ENCODE measurements at places on chromosomes 16 and 17.
A peak's percentile ranks its signal among the peaks of the same experiment; 100 is the strongest.

- no peak for DNase-seq
Measured at GRCh38 chr16:46651305-46651704, 30.1 kb upstream of the SHCBP1 start.

GRCh38 chr17:72772331-72772821, 320.1 kb downstream of the SLC39A11 start:
- no peak for DNase-seq

- no peak for DNase-seq
Measured at GRCh38 chr17:45868276-45868675, 23.6 kb downstream of the SPPL2C start.

- DNase-seq, result peak; percentile 18
Measured at GRCh38 chr17:17206913-17207335, 791 bp upstream of the PLD6 start.

DNA sequence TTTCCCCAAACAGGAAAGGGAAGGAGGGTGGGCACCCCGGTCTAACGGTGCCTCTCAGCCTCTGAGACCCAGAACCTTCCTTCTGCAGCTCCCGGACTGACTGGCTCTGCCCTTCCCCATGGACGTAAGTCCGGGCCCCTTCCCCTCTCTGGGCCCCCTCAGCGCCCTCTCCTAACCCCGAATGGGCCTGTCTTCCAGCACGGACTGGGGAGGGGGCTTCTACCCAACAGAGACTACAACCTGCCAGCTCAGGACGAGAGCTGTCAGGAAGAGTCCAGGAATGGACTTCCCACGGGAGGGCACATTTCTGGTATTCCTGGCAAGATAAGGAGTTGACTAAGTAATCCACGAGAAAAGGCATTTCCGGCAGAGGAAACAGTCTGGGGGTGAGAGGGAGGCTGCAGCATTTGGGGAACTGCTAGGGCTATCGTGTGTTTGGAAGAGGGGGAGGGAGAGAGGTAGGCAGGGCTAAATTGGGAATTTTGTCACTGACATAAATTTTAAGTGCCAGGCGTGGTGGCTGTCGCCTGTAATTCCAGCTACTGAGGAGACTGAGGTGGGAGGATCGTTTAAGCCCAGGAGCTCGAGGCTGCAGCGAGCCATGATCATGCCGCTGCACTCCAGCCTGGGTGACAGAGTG, 12.1 kb upstream of the ALDOA start:
- DNase-seq, result no peak

- peak; percentile 43 for DNase-seq
Measured at GRCh38 chr16:22321340-22322001, 24.3 kb downstream of the POLR3E start.

DNA sequence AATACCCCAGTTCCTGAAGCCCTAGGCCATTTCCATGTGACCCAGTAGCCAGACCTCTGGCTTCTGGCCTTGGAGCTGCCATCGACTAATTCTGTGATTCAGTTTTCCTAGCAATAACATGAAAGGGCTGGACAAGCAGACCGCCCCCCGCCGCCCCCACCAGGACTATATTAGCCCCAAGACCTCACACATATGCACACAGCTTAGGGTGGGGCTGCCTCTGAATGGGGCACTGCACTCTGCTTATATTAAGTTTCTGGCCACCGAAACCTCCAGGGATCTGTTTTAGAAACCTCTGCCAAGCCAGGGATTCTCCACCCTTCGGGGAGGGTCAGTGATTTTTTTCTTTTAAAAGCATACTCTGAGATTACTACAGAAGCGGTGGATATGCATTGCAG, 2.3 kb downstream of the RAB11FIP4 start:
- no peak for DNase-seq

DNA sequence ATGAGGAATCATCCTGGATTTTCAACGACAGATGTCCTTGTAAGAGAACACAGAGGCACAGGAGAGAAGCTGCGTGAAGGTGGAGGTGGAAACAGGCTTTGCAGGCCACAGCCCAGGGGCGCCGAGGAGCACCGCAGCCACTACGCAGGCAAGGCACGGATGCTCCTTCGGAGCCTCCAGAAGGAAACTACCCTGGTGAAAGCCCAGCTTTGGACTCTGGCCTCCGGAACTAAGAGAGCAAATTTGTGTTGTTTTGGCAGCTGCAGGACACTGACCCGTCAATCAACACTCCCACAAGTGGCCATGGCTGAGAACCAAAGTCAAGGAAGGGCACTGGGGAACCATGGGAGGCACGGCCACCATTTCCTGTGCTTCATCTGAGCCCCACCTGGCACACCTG, 3.4 kb downstream of the ARL16 start:
- DNase-seq, result no peak

GRCh38 chr17:76881408-76881807, 13.2 kb downstream of the MGAT5B start:
- no peak for DNase-seq

DNA sequence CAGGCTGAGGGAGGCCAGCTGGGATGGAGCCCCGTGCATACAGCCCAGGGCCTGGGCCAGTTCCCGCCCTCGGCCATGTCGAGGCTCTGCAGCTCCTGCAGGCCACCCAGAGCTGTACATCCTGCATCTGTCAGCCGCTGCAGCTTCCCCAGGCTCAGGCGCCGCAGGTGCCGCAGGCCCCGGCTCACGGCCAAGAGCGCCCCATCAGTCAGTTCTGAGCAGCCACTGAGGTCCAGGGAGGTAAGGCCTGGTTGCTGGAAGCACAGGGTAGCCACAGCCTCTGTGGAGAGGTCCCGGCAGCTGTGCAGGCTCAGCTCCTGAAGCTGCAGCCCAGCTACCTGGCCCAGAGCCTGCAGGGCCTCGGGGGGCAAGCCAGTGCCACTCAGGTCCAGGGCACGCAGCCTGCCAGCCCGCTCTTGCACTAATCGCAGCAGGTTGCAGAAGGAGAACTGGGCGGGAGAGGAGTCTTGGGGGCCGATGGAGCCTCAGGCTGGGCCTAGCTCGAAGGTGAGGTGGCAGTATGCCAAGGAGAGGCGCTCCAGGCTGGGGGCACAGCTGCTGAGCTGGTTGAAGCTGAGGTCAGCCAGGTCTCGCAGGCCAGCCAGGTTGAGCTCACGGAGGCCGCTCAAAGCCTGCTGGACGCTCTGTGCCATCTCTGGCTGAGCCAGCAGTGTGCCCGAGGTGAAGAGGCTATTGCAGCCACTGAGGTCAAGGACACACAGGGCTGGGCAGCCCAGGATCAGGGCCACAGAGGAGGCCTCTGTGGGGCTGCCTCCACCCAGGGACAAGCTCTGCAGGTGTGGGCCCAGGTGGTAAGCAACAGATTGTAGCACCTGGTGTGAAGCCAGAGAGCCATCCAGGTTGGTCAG, 11.4 kb downstream of the ELMO3 start:
- DNase-seq, result no peak

DNA sequence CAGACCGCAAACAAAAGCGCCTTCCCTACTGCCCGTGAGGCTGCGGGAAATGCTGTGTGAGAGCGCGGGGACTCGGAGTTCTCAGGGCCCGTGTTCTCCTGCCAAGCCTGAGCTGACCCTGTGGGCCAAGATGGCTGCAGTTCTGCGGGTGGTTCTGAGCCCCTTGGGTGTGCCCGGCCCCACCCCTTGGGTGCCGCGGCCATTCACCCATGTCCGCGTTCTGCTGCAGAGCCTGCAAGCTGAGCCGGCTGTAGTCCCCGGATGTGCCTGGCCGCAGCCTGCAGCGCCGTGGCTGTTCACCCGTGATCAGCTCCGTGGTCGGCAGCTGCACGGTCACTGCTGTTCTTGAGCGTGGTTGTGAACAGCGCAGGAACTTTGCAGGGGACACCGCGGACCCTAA, 20.0 kb downstream of the ACSF3 start:
- DNase-seq, result no peak

DNA sequence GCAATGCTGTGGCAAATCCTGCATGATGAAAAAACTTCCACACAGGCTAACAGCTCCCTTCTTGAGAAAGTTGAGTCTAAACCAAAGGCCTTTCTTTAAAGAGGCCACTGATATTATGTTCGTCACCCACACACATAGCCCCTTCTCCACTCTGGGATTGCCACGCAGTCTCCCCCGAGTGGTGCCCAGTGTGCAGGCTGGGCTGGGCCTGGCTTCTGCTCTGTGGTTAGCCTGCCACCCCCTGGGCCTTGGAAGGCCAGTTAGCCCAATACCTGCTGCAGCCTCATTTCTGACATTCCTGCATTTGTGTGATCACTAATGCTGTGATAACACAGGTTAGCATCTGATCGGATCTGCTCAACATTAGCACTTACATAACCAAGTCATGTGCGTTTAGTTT, 44.8 kb downstream of the CDH3 start:
- no peak for DNase-seq

GRCh38 chr16:65698791-65699321, 577.0 kb upstream of the CDH11 start:
- no peak for DNase-seq

DNA sequence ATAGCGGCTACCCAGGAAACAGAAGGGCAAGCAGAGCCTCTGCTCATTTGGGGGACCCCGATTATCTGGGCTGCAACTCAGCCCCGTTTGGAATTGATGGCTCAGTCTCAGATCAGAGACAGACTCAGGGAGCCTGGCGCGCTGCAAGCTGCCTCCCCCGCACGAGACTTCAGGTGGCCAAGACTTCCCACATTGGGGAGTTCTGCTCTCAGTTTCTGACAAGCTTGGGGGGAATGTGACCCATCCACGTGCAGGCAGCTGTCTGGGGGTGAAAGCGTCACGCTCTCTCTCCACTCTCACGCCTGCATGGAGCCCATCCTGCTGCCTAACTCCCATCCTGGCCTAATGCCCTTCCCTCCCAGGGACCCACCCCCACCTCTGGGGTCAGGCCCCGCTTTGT, 157.6 kb upstream of the GSE1 start:
- no peak for DNase-seq

DNA sequence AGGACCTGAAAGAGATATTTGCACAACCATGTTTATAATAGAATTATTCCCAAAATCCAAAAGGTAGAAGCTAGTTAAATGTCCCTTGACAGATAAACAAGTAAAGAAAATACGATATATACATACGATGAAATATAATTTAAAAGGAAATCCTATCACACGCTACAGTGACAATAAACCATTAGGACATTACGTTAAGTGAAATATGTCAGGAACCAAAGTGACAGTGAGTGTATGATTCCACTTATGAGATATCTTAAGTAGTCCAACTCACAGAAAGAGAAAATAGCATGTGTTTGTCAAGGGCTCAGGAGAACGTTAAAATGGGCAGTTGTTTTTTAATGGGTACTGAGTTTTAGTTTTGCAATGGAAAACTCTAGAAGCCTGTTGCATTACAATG, 212.7 kb upstream of the PMFBP1 start:
- DNase-seq, result no peak

DNA sequence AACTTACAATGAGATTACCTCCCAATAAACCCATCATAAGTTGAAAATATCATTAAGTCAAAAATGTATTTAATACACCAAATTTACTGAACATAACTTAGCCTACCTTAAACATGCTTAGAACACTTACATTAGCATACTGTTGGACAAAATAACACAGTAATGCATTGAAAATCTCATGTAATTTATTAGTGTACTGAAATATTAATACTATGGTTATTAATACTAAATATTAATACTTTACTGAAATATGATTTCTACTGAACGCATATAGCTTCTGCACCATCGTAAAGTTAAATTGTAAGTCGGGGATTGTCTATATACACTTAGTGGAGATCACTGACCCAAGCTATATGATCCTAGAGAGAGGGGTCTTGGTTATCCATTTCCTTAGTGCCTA, 4.3 kb downstream of the USP32 start:
- no peak for DNase-seq

Data from activated T-cell treated with anti-CD3 and anti-CD28 coated beads for 4 hours (primary cell).